ENCODE measurements at places on chromosomes 12 and 14. TPM values are rescaled to one million over a fixed set of nuclear protein-coding genes. Genes with fewer than 3 reads are reported as not detected.

GRCh38 chr14:95871531-95871930 is 5.1 kb upstream of the TUNAR start:
- DNase-seq: no peak

DNA sequence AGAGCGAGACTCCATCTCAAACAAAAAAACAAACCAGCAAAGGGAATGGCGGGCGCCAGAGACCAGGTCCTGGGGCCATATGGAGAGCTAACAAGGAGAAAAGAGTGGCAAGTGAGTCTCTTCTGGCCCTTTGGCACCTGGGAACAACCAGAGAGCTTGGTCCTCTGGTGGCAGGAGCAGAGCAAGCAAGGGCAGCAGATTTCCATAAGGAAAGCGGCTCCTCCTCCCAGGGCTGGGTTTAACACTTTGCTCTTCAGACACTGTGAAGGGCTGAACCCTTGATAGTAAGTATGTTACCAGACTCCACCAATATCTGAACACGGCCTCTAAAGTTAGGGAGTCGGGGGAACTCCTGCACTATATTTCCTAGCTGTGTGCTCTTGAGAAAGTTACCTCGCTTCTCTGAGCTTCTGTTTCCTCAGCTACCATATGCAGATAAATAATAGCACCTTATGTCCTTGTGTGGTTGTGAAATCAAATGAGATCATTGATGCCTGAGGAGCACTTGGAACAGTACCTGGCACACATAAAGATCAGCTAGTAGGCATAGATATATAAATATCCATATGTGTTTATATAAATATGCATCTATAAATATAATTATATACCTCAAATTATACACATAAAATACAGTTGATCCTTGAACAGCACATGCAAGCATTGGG is 33.4 kb upstream of the PLEKHG6 start:
- DNase-seq: no peak

The TRIM9 gene
- 2.2 TPM for total RNA-seq

The EXOC5 gene
- total RNA-seq: 33.9 TPM

The HSPB8 gene
- total RNA-seq: 58.4 TPM

The PIANP gene
- 5.6 TPM for total RNA-seq

The IAPP gene
- not detected for total RNA-seq
